C1 segment of cervical spinal cord (tissue), 14 donors: ENCODE measurements at places on chromosomes 2 and 18.

DNA sequence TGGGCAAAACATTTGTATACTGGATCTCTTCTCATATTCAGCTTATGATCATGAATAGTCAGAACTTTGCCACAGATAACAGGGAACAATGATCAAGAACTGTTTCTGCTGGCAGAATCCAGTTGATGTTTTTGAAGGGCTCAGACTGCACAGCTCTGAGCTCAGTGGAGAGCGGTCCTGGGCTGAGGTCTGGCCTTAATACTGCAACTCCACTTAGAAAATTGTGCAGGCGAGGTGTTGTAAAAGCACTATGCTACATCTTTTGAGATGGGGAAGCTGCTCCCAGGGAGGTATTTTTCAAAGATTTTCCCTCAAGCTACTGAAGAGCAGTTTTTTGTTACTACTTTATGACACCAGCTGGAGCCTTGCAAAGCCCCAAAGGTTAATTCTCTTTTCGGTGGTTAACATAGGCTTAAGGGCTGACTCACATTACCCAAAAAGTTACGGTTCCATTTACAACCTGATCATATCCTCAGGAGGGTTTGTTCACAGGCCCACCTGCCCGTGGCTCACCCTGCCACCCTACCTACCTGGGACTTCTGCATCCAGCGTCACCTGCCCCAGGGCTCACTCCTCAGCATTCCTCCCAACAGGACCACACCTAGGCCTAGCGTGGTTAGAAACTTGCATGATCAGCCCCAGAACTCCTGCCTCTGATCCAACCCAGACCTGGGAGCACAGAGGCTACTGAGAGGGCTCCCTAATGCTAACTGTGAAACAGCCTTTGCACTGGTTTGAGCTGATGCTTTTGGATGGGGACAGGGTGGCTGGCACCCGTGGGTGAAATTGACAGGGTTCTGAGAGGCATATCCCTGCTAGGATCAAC, 114.4 kb downstream of the NCK2 start:
- DNase-seq: no peak

- no peak for DNase-seq
Observed at GRCh38 chr2:43021791-43022509, 204.5 kb downstream of the ZFP36L2 start.

- no peak for DNase-seq
Observed at GRCh38 chr2:163665817-163666216, 70.0 kb downstream of the FIGN start.

DNA sequence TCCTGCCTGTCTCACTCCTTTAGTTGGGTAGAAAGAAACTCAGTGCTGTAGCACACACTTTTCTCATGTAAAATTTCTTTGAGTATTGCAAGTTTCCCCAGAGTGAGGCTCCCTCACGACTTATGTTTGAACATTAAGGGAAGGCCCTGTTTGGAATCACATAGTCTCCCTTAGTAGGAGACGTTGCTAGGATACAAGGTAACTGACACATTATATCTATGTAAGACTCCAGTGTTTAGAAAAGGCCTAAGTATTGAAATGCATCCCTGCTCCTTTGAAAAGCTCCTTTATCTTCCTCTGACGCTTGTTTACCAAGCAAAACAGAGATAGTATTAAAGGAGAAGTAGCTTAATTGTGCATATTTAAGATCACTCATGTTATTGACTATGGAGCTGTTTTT, 248.2 kb downstream of the PHLPP1 start:
- DNase-seq: no peak

DNA sequence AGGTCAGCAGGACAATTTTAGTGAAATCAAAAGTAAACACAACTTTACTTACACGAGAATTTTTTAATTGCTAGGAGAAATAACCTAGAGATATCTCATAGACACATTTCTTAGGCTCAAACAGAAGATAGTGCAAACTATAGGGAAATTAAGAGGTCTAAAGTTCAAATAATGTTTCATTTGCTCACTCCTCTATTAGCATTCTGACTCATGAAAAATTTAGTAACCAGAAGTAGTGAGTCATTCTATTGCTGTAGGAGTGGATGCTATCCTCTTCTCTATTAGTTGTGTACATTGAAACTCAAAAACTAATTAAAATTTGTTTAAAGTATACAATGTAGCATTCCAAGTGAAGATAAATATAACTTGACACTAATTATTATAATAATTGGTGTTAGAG, 908.3 kb upstream of the TMEFF2 start:
- no peak for DNase-seq

DNA sequence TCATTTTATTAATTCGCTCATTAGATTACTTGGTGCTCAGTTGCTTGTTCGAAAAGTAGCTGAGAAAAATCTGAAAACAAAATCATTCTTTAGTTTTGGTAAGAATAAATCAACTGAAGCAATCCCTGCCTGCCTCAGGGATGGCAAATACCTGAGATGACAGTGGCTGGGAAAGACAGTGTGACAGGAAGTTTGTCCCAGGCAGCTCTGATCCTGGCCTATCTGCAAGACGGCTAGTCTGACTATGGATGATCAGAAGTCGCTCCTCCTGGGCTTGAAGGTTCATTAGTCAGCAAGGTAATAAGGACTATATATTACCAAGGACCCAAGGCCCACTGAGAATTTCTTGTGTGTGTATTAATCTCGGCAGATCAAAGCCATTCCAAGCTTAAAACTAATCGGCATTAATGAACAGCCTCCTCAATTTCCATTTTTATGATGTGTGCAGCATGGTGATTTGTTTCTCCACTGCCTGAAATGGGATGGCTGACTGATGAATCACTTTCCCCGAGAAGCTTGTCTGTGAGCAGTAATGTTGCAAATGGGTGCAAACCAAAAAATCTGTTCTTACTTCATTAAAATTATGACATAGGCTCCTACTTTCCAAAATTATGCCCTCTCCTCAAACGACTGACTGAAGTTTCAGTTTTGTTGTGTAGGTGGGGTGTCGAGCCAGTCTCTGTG, 199.9 kb downstream of the ACTR3 start:
- DNase-seq: no peak

DNA sequence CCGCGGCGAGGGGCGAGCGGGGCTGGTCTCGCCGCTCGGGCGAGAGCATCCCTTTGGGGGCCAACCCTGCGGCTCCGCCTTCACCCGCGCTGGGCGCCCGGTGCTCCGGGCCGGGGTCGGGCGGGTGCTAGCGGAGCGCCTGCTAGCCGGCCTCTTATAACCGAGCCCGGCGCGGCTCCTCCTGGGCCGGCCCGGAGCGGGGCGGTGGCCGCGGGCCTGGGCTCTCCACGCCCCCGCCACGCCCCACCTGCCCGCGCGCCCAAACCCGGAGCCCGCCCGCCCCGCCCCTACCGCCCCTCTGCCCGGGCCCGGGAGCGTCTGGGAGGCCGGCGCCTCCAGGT, at the start of gene FOXI3:
Gene FOXI3, minus strand, starts transcription at position 129 of the 341 bp plus-strand sequence. CDS start 158 bp downstream, outside the sequence.
- no peak for DNase-seq

GRCh38 chr2:48452108-48452507, 77.8 kb upstream of the STON1 start:
- DNase-seq: no peak

GRCh38 chr18:21194871-21195771, 46.9 kb upstream of the GREB1L start:
- DNase-seq: no peak

GRCh38 chr2:199455545-199456382, 2.0 kb downstream of the SATB2 start:
- no peak for DNase-seq

- DNase-seq: no peak
Observed at GRCh38 chr2:210860276-210860675, 303.9 kb downstream of the CPS1 start.
